ENCODE measurements at places on chromosomes 1 and 21.
A peak's percentile ranks its signal among the peaks of the same experiment; 100 is the strongest.

- DNase-seq: peak; percentile 2
Measured at GRCh38 chr1:85576642-85577418, 3.7 kb upstream of the CCN1 start.

GRCh38 chr21:45156459-45156858 is 82.1 kb downstream of the ADARB1 start:
- DNase-seq: no peak

DNA sequence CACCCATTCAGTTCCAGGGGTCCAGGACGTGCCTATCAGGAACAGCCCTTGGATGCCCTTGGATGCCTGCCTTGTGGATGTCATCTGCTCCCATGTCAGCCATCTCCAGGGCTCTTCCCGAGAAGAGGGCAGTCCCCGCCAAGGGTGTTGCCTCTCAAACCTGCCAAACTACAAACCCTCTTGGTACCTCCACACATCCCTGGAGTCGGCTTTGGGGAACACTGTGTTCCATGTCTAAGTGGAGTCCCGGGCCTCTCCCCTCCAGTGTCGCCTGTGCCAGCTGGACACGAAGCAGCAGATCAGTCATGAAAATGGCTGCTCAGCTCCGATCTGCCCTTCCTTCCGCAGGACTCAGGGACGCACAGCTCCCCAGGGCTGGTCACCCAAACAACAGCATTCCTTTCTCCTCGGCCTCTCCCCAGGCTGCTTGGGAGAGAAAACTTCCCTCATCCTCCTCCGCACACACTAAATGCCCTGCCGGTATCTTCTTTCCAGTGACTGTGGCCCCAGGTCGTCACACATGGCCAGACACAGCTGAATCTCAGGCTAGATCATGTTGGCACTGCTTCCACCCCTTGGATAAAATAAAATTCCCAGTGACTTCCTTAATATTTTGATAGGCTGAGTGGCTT is 53.4 kb downstream of the GALNT2 start:
- no peak for DNase-seq

DNA sequence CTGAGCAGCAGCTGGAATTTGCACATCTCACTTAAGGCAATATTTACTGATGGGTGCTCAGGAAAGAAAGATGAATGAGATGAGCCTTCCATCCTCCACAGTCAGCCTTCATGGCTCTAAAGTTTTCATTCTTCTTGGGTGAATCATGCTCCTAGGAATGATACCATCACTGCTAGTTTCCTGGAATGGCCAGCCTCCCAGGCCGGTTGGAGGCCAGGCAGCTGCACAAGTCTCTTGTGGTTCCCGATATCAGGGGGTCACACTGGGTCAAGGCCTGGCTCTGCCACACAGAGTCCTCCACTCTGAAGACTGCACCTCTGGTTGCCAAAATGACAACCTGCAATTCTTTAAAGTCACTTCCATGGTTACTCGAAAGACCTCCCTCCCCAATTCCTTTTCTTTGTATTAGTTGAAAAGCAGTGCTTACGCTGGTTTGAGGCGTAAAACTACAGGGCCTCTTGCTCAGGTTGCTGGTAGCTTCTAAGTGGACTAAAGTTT is 46.2 kb upstream of the PALMD start:
- no peak for DNase-seq

DNA sequence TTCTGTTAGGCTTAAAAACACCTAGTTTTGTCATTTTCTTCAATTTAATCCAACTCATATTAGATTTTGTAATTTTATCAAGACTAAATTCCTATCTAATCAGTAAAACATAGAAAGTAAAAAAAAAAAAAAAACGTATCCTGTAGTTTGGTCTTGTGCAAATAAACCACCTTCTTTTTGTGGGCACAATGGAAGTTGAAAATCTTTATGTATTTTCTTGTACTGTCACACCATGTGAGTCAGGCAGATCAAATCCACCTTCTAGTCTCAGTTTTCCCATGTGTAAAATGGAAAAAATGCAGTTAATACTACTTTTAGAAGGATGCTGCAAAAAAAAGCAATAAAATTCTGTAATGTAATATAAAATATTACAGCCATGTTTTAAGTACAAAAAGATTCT is 129.8 kb downstream of the CYYR1 start:
- no peak for DNase-seq

DNA sequence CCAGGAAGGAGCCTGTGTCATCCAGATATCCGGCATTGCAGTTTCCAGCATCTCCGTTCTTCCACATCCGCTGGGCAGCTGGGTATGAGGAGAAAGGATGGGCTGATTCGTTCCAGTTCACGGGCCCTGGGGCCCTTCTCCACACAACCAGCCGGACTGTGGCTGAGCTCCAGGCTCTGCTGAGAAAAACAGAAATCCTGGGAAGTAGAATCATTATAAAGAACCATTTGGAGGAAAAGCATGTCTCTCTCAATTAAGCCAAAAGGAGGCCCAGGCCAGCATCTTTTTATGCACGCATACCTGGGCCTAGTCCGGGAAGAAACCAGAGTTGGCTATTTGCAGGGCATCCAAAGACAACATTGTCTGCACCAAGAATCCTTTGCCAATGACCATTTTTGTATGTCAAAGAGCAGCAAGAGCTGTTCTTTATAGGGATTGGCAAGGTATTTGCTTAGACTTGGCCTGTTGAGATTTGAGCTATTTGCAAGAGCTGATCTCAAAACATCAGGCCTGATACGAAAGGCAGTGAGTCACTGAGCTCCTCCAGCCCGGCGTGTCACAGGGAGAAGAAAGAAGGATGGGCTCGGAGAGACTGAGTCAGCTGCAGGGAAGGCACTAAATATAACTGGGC is 84.9 kb upstream of the ARHGEF16 start:
- no peak for DNase-seq

GRCh38 chr1:180643693-180644092 is 11.9 kb downstream of the XPR1 start:
- DNase-seq: no peak

GRCh38 chr1:152343006-152343405 is 16.8 kb downstream of the FLG2 start:
- no peak for DNase-seq

GRCh38 chr21:31283025-31283424 is 61.0 kb downstream of the TIAM1 start:
- DNase-seq: peak; percentile 47

- DNase-seq: no peak
Measured at GRCh38 chr1:43442756-43443155, 11.0 kb downstream of the HYI start.

GRCh38 chr1:160653620-160654016 is 6.8 kb upstream of the SLAMF1 start:
- DNase-seq: no peak

- DNase-seq: no peak
Measured at GRCh38 chr1:86912281-86912900, 1.5 kb downstream of the SELENOF start.

- DNase-seq: no peak
Measured at GRCh38 chr1:110069404-110070281, 829 bp downstream of the ALX3 start.

DNA sequence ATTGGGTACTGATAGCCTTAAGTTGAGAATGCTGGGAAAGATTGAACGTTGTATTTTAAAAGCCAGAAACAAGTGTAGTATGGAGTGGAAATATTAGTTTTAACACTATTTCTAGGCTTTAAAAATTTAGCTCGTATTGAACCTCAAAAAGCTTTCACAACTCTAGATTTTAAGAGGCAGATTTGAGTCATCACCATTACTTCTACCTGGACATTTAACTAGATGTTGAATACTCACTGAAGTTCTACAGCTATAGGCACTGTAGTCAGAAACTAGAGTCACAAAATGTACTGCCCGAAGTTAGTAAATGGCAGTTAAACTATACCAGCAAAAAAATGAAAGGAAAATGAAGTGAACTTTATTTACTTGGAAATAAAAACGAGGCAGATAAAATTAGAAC is 96.5 kb downstream of the NEK7 start:
- DNase-seq: no peak

DNA sequence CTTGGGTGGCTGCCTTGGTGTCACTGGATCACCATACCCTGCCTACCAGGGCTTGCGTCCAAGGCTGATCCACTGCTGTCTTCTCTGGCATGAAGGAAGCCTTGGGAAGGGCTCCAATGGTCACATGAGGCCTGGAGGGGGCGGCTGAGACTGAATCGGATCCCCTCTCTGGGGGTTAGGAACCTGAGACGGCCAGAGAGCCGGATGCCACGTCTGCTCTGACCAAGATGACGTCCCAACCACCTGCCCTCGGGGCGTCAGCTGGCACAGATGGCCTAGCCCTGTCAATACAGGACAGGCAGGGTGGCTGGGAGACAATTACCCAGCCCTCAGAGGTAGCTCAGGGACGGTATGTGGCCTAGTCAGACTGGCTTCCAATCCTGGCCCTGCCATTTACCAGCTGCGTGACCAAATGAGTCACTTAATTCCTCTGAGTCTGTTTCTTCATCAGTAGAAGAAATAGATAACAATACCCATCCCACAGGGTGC is 5.4 kb downstream of the TRIM62 start:
- no peak for DNase-seq

DNA sequence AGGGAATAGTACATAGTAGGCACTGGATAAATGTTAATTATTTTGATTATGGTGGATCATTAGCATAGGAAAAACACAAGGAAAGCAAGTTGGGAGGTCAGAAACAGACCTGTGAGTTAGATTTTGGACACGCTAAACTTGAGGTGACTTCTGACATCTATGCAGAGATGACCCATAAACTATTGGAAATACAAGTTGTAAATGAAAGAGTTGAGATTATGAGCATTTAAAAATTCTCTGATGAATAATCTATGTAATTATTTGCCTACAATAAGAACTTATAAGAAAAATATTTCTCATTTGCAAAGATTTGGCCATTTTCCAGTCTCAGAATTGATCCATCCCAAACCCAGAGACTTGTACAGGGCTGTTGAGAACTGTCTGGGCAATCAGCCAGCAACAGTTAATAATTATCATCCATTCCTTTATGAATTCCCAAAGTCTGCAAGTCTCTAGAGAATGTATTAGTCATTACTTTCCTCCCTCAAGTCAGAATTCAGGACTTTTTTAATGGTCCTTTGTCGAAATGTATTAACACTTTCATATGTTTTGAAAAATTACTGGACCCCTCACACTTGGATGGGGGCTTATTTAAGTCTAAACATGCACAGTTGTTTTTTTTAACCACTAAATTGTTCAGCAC is 19.4 kb upstream of the SLAMF6 start:
- DNase-seq: no peak

DNA sequence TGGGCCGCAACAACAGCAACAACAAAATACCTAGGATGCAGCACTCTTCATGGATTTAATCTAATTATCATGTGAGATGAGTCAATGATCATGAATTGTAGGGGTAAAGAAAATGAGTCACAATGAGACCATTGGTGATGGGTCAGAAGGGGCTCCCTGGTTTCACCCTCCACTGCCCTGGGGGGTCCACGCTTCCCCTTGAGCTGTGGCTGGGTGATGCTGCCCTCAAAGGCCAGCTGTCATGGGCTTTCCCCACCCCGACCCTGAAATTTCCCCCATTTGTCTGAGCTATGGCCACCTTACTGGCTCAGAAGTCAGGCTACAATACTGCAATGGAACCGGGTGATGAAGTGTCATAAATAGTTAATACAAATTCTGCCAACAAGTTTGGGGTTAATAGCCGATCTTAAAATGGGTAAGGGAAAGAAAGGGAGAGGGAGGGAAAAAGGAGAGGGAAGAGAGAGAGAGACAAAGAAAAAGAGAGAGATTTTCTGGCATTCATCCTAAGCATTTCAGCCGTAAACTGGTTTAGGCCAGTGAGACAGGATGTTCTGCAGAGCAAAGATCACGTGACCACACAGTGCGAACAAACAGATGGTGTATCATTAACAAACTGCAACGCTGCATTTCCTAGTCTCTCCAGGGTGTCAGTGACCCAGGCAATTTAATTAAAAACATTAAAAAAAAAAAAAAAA is 143.4 kb upstream of the ERRFI1 start:
- peak; percentile 84 for DNase-seq

DNA sequence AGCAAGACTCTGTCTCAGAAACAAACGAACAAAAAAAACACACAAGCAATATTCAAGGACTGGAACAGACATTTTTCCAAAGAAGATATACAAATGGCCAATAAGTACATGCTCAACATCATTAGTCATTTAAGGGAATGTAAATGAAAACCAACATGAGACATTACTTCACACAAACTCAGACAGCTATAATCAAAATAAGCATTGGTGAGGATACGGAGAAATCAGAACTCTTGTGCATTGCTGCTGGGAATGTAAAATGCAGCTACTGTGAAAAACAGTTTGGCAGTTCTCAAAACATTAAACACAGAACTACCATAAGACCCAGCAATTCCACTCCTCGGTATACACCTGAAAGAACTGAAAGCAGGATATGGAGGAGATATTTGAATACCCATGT is 15.4 kb downstream of the NOL9 start:
- DNase-seq: no peak

DNA sequence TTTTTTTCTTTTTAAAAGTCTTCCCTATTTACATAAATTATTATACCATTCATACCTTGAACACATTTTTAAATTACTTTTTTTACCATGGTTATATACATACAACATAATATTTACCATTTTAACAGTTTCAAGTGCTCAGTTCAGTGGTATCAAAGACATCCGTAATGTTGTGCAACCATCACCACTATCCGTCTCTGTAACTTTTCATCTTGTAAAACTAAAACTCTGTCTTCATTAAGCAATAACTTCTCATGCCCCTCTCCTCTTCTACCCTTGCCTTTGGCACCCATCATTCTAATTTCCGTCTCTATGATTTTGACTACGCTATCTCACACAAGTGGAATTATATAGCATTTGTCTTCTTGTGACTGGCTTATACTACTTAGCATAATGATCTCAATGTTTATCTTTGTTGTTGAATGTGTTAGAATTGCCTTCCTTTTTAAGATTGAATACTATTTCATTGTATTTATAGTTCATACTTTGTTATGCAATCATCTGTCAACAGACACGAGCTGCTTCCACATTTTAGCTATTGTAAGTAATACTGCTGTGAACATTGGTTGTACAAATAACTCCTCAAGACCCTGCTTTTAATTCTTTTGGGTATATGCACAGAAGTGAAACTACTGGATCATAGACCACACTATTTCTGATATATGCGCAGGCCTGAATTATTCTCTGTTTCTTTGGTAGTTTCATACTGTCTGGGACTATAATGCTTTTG is 689.5 kb upstream of the NCAM2 start:
- no peak for DNase-seq

GRCh38 chr21:45418301-45419071 is 13.5 kb downstream of the COL18A1 start:
- no peak for DNase-seq

Data from CD4-positive, alpha-beta T cell treated with Interleukin-4 for 1 hour (primary cell).